Left lobe of liver (tissue), 2 donors: ENCODE measurements at places on chromosomes 7 and 10.
A peak's percentile ranks its signal among the peaks of the same experiment; 100 is the strongest.

DNA sequence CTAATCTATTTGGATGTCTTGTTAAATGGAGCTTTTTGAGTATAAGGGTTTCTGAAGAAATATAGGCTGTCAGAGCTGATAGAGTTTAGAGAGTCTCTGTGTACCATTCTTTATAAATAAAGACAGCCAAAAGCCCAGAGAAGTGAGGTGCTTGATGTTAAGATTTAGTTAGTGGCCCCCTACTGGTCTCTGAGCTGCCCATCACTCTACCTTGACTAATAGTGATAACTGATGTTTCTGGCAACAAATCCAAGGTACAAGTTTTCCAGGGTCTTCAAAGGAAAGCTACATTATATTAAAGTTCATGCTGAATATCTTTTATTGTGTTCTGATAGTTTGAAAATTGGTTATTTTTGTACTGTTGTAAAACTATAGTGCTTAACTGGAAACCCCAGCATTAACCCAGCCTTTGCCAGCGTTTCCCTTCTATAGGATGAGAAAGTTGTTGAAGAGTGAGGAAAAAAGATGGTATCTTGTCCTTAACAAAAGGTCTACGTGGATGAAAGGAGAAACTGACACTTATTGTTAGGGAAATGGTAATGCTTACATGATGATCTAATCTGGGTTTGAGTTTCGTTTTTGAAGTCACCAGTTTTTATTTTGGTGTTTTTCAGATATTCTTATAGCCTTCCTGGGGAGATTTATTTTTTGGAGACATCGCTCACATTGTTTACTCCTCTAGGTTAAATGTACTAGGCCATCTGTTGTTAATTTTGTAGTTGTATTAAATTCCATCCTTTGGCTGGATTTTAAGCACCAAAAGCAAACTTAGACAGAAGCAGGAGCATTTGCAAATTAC lies 79.0 kb downstream of the AUTS2 start:
- DNase-seq, result no peak

DNA sequence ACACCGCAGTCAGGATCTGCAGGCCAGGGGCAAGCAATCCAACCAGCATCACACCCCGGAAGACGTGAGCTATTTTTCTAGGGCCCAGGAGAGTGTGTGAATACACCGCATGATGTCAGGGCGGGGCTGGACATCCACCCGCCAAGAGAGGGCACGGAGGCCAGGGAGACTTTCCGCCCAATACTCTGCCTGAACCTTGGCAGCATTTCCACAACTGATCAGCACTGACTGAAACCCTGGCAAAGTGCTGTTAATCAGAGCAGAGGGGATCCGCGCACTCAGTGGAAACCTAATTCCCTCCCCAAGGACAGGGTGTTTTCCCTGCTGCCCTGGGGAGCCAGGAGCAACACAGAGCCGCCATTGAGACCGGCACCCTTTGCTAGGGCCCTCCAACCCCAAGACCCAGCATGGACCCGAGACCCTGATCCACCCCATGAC lies 8.2 kb downstream of the MAD1L1 start:
- DNase-seq, result no peak

DNA sequence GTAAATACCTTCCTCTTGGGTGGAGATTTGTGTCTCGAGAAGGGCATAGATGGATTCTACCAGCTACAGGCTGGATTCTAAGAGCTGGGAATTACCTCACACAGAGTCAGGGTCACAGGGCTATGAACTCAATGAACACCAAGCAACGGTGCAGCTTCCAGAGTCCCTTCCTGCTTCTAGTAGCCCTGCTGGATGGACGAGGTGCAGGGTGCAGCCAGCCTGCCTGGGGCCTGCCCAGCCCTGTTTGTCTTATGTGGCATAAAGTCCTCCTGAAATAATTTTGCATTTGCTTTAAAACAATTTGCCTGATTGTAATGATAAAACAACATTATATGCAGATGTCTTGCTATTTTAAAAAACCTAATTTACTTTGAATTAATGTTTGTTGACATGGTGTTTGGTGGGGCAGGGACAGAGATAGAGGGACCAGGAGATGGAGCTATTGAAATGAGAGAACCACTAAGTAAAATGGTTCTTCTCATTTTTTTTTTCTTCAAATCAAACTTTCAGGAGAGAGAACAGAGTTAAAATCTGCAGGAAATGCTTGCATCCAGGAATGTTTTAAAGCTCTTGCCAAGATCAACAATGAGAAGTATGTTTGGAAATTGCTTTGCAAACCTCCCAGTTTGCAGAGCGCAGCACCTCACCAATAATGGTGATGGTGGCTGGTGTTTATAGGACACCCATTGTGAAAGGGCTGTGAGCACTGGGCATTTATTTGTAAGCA lies 305.4 kb upstream of the PODXL start:
- DNase-seq, result no peak

- DNase-seq, result no peak
Measured at GRCh38 chr7:18165166-18165565, 137.5 kb upstream of the PRPS1L1 start.

- no peak for DNase-seq
Measured at GRCh38 chr7:130303551-130303950, 10.6 kb downstream of the CPA4 start.

DNA sequence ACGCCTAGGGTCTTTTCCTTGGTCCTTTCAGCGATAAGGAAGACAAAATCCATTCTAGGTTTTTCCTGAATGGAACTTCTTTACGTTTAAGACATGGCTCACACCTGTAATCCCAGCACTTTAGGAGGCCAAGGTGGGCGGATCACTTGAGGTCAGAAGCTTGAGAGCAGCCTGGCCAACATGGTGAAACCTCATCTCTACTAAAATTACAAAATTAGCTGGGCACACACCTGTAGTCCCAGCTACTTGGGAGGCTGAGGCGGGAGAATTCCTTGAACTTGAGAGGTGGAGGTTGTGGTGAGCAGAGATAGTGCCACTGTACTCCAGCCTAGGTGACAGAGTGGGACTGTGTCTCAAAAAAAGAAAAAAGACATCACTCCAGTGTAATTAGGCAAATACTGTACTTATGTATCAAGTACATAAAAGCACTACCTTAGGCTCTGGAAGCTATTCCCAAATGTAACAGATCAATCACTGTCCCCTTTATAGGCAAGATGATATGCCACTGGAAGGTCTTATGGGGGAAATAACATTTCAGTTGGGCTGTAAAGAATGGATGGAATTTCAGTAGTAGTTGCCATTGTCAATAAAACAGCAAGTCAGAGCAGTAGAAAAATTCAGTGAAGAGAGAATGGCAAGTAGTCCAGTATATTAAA lies 5.7 kb downstream of the STK17A start:
- DNase-seq, result no peak

DNA sequence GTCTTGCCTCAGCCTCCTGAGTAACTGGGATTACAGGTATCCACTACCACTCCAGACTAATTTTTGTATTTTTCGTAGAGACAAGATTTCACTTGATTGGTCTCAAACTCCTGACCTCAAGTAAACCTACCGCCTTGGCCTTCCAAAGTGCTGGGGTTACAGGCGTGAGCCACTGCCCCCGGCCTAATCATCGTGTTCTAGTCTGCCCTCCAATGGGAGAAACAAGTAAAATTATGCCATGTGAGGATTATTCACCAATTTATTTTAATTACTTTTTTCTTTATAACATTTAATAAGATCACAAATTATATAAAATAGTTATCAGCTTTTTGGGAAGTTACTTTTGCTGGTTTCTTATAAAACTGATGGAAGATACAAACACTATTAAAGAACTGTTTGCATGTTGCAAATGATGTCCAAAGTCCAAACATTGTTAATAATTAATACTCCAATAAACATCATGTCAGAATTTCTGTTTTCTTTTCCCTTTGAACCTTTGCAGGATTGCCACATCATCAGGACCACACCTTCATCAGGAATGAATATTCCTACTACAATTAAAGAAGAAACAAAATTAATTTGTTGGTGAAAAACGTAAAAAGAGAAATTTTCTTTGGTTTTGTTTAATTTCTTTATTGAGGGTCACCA lies 786 bp upstream of the AKR1C4 start:
- peak; percentile 60 for DNase-seq

DNA sequence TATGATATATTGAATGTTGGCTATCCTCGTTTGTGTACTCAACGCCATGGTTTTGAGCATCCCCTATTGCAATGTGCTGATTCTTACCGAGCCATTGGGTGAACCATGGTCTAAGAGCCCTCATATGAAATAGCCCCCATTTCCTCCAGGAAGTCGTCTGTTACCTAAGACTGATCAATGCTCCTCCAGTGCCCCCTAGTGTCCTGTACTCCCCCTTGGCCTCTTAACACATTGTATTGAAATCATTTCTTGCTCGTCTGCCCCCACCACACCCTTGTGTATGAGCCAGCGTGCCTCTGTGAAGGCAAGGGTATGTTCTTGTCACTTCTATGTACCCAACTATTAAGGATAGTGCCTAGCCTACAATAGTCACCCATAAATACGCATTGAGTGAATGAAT lies 11.2 kb upstream of the SLC35B4 start:
- DNase-seq, result no peak

GRCh38 chr10:99279626-99280111 lies 44.0 kb upstream of the HPSE2 start:
- no peak for DNase-seq

DNA sequence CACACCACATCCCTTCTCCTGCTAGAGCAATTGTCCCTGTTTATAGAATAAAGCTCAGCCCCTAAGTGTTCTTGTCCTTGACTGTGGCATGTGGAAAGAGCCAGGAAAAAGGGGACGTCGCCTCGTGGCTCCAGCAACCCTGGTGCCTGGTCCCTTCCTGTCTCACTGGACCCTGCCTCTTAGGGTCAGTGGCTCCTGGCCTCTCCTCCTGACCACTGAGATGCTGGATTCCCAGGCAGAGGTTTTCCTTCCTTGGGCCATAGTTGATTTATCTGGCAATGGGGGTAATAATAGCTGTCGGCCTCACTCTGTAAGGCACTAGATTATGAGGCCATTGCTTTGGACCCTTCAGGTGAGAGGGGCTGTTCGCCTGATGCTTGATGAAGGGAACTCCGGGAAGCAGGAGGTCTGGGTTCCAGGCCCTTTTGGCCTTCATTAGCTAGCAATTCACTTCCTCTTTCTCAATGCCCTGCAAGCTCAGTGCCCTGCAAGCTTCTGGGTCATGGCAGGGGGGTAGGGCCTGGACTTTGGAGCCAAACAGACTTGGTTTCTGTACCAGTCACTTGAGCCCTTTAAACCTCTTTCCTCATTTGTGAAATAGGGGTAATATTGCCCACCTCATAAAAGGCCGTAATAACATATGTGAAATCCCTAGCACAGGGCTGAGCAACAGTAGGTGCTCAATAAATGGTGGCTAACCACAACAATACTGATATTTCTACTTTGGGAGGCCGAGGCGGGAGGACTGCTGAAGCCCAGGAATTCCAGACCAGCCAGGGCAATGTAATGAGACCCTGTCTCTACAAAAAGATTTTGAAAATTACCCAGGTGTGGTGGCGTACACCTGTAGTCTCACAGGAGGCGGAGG lies 1.1 kb downstream of the ASL start:
- peak; percentile 89 for DNase-seq
